ENCODE measurements at places on chromosomes 11 and 22.

DNA sequence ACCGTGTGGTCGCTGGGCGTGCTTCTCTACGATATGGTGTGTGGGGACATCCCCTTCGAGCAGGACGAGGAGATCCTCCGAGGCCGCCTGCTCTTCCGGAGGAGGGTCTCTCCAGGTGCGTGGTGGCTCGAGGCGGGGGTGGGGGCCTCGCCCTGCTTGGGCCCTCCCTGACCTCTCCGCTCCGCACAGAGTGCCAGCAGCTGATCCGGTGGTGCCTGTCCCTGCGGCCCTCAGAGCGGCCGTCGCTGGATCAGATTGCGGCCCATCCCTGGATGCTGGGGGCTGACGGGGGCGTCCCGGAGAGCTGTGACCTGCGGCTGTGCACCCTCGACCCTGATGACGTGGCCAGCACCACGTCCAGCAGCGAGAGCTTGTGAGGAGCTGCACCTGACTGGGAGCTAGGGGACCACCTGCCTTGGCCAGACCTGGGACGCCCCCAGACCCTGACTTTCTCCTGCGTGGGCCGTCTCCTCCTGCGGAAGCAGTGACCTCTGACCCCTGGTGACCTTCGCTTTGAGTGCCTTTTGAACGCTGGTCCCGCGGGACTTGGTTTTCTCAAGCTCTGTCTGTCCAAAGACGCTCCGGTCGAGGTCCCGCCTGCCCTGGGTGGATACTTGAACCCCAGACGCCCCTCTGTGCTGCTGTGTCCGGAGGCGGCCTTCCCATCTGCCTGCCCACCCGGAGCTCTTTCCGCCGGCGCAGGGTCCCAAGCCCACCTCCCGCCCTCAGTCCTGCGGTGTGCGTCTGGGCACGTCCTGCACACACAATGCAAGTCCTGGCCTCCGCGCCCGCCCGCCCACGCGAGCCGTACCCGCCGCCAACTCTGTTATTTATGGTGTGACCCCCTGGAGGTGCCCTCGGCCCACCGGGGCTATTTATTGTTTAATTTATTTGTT, 2.4 kb downstream of the PIM3 start:
- no peak for ATAC-seq

- no peak for ATAC-seq
These were observed 188.2 kb downstream of the MN1 start for GRCh38 chr22:27613099-27614005.

DNA sequence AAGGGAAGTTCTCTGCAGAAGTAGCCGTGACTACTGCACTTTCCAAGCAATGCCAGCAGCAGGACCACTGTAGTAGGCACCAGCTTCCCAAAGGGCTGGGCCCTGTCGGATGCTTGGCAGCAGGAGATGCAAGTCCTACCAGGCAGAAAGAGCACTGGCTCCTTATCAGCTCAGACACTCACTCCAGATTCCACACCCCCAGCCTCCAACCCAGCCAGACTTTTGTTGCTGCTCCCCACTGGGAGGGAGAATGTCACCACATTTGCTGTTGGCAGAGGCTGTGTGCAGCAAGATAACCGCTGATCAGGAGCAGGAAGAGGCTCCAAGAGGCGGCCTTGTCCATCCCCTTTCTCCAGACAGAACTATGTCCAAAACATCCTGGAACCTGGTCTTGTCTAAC, 118.7 kb downstream of the C11orf58 start:
- no peak for ATAC-seq

GRCh38 chr11:12066056-12066798, 44.2 kb upstream of the MICAL2 start:
- no peak for ATAC-seq

DNA sequence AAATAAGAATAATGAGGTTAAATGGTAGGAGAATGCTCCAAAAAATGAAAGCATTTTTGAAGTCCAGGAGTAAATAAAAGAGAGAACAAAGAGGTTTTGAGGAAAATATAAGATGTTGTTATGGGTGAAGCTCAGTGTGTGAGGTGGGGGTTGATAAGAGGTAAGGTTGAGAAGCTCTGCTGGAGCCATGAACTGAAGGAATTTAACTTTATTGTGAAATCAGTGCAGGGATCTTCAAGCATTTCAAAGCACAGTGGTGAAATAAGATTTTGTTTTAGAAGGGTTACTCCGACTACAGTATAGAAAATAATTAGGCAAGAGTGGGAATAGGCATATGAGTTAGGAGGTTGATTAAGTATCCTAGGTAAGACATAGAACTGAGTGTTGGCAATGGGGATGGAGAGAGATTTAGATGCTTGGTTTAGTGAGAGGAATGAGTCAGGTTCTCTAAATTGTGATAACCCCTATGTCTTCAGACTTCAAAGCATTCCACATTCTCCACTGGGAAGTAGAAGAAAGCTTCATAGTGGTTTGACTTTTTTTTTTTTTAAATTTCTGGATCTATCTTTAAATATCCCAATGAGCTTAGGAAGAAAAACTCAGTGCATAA, 403.2 kb downstream of the AASDHPPT start:
- ATAC-seq: no peak

DNA sequence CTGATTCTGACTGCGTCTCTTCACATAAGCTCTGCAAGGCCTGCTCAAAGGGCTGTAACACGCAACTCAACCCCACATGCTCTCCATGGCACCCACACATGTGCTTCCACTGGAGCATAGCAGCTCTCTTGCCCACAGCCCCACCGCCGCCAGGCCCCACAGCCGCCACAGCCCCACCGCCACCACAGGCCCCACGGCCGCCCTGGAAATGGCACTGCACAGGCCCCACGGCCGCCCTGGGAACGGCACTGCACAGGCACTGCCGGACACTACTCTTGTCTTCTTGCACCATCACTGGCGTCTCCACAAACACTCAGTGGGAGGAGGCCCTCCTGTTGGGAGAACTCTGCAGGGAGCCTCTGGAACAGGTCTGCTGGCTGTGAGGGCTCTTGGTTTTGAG, 8.6 kb downstream of the MOB2 start:
- no peak for ATAC-seq

GRCh38 chr11:66716996-66717395, 12.0 kb downstream of the SPTBN2 start:
- no peak for ATAC-seq

- no peak for ATAC-seq
These were observed 123.3 kb upstream of the TBCEL start for GRCh38 chr11:120900643-120901042.

DNA sequence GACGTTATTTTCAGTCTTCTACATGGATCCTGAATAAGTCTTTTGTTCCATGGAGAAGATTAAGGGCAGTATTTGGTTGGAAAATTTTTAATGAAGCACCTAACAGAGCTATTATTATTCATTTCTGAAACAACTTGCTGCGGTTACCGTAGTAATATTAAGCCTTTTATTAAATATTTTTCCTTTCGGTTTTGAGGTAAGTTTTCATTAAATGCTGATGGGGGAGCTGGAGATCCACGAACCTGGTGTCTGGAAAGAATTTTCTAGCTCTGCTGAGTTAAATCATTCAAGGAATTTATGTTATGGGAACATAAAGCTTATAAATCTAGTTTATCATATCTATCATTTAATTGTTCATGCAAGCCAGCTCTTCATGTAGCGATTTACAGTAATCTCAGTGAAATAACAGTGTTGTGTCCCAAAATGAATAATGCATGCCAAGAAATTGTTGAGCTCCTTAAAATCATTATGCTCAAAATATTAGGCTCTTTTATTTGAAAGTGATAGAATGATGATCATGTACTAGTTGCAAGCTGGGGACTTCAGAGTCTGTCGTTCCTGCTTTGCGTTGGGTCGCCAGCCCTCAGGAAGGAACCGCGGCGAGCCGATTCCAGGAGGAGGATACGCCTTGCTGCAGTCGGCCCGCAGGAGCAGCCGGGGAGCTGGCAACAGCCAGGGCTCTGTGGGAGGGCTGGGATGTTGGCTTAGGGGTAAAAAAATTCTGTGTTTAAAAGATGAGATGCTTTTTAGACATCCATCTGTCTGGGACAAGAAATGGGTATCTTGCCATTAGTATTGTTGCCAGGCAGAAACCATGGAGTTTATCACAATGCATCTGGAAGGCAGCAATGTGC, 83.1 kb downstream of the TBC1D22A start:
- ATAC-seq: no peak
